ENCODE measurements at places on chromosomes 7 and 10.

GRCh38 chr7:71854546-71855397 is 557.4 kb downstream of the CALN1 start:
- no peak for DNase-seq

GRCh38 chr7:82323806-82324205 is 119.8 kb downstream of the CACNA2D1 start:
- DNase-seq = no peak

DNA sequence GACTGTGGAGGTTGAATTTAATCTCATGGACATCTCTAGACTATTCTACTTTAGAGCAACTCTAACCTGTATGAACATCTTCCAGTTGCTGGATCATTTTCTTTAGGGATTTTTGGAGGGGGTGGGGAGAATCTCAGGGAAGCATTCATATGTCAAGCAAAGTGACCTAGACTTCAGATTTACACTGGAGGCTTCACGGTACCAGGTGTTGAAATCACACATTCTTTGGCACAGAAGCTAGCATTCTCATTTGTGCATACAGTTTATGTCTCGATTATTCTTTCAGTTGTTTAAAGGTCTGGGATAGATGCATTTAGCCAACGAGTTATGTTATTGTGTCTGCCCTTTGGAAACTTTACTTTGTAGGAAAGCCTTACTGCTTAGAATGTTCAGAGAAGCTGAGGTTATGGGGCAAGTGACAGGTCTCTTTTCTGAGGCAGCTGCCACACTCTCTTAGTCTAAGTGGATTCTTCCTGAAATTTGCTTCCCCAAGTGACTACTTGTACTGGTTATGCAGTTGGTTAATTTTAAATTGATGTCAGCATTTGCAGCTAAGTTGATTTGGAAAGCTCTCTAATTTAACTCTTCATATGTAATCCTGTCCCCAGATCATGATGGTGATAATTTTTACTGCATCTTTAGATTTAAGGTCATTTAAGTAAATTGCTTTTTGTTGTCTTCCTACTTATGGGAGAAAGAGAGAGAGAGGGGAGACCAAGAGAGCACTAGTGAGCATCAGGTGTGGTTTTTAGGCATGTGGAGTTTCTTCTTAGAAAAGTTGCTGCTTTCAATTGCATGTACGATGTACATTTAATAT is 153.8 kb downstream of the PRKG1 start:
- no peak for DNase-seq

GRCh38 chr10:77696584-77696983 is 59.0 kb upstream of the KCNMA1 start:
- no peak for DNase-seq

DNA sequence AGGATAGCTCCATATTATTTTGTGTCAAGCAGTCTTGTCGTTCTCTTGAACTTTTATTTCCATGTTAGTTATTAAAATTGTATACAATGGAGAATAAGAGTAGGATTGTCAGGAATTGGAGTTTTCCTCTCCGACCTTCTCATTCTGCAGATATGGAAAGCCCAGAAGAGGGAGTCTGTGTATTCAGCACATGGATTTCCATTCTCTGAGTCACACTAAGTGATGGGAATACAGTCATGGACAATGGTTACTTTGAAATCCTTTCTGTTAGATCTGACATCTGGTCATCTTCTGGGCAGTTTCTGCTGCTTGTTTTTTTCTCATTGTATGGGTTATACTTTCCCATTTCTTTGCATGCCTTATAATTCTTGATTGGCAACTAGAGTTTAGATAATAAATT is 5.0 kb upstream of the TASOR2 start:
- DNase-seq = no peak

DNA sequence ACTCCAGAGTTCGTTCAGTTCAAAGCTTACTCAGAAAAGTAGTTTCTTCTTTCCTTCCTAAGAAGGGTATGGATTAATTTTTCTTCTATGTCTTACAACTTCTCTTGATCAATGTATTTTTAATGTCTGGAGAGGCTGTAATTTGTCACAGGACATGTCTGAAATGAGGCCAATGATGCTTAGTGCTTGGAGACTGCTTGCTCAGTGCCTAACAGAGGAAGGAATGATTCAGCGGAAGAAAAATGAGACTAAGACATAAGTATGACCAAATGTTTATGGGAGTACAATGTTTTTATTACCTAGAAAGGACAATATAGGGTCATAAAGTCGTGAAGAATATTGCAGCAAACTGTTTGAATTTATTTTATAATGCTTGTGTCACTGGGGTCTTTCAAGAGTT is 43.3 kb downstream of the GPR37 start:
- DNase-seq = no peak

GRCh38 chr10:112313911-112314310 is 30.7 kb downstream of the TECTB start:
- DNase-seq = no peak

DNA sequence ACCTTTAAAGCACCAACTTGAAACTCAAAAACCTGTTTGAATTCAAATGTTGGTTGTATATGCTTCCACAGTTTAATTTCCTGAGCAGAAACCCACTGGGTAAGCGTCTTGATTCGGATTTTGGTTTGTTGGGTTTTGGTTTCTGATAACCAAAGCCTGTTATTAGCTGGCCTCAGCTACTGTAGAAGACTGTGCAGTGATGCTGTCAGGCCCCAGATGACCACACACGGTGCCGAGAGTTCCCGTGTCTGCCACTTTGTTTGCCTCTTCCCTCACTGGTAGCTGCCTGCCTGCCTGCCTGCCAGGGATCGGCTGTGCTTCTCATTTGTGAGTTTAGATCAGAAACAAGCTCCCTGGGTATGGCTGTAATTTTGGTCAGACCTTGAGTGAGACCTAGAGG is 5.6 kb downstream of the MDH2 start:
- DNase-seq = no peak

- DNase-seq = no peak
Measured at GRCh38 chr7:92231-92674, 100.1 kb upstream of the FAM20C start.
